Activated CD8-positive, alpha-beta memory T cell treated with anti-CD3 and anti-CD28 coated beads for 48 hours (primary cell): ENCODE measurements at places on chromosomes 11 and 22.

GRCh38 chr11:26963764-26964163 is 30.1 kb upstream of the FIBIN start:
- no peak for DNase-seq

GRCh38 chr11:16841481-16841880 is 103.0 kb downstream of the C11orf58 start:
- DNase-seq = no peak

DNA sequence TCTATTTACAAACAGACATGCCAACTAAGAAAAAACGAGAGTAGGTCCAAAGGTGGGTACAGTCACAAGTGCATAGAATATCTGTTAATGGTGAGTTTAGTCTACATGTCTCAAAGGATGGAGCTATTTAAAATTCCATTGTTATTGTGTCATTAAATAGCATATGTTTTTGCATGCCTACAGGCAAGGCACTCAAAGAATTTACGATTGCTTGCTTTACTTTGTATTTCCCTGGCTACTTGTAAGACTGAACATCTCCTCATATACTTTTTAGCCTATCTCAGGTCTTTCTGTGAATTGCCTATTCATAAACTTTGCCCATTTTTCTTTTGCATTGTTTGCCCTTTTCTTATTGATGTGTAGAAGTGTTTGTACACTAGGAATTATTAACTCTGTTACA is 39.7 kb downstream of the DEUP1 start:
- DNase-seq = no peak

GRCh38 chr11:115522302-115522701 is 18.1 kb upstream of the CADM1 start:
- DNase-seq = no peak

DNA sequence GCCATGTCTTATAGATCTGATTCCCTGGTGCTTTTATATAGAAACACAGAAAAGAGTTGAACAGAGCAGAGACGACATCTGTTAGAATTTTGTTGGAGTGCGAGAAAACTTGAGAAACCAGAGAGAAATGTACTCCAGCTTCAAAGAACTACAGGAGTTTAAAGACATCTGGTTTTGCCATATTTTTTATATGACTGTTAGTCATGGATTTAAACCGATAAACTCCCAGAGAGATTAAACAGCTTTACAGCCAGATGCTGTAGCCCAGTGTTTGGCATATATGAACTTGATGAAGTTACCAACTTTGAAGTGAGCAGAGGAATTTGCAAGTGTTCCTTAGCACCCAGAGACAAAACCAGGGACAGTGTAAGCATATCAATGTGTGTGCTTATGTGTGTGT is 1083.1 kb downstream of the LRRC4C start:
- no peak for DNase-seq

- DNase-seq = no peak
Observed at GRCh38 chr11:91396236-91397133, 828.1 kb upstream of the FAT3 start.
